ENCODE measurements at places on chromosomes 6 and 20.

DNA sequence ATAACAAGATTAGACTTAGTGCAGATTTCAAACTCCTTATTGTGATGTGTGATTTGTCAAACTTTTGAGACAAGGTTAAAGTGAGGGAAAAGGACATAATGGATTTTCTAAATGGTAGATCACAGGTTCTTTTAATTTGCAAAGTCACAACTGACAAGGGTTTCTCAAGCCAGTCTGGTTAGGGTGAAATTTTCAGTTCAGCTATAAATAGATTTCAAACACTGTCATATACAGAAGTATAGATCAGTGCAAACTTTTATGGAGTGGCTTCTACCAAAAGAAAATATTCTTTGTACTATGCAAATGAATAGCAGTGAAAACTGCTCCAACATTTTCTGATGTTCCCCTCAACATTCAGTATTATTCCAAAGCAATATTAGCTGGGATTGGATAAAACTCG lies 337.1 kb upstream of the MAN1A1 start:
- no peaks in the 10 kb centered on the region for H3K36me3 ChIP-seq
- DNase-seq = no peak
- H3K4me3 ChIP-seq = no peak overlapping the region
- H3K4me1 ChIP-seq = no peaks in the 10 kb centered on the region
- H3K27me3 ChIP-seq = no peaks in the 10 kb centered on the region
- H3K27ac ChIP-seq = no peak overlapping the region

GRCh38 chr6:56490993-56491392 lies 151.7 kb downstream of the DST start:
- no peak overlapping the region for H3K4me3 ChIP-seq
- no peaks in the 10 kb centered on the region for H3K36me3 ChIP-seq
- no peaks in the 10 kb centered on the region for H3K27me3 ChIP-seq

GRCh38 chr6:169380493-169380892 lies 126.8 kb upstream of the THBS2 start:
- H3K4me3 ChIP-seq = no peak overlapping the region
- peaks cover 14% of the 10 kb centered on the region for H3K27me3 ChIP-seq
- no peak for DNase-seq
- H3K27ac ChIP-seq = no peak overlapping the region
- no peaks in the 10 kb centered on the region for H3K36me3 ChIP-seq

GRCh38 chr20:24981790-24982189 lies 10.8 kb downstream of the APMAP start:
- peak overlapping the region; percentile 43 for H3K27ac ChIP-seq
- H3K36me3 ChIP-seq = peaks cover 64% of the 10 kb centered on the region
- no peaks in the 10 kb centered on the region for H3K27me3 ChIP-seq
- H3K4me3 ChIP-seq = no peak overlapping the region

- no peak overlapping the region for H3K4me3 ChIP-seq
- no peak overlapping the region for H3K27ac ChIP-seq
- no peaks in the 10 kb centered on the region for H3K36me3 ChIP-seq
- H3K4me1 ChIP-seq = no peaks in the 10 kb centered on the region
Observed at GRCh38 chr6:101918471-101918870, 525.0 kb downstream of the GRIK2 start.

DNA sequence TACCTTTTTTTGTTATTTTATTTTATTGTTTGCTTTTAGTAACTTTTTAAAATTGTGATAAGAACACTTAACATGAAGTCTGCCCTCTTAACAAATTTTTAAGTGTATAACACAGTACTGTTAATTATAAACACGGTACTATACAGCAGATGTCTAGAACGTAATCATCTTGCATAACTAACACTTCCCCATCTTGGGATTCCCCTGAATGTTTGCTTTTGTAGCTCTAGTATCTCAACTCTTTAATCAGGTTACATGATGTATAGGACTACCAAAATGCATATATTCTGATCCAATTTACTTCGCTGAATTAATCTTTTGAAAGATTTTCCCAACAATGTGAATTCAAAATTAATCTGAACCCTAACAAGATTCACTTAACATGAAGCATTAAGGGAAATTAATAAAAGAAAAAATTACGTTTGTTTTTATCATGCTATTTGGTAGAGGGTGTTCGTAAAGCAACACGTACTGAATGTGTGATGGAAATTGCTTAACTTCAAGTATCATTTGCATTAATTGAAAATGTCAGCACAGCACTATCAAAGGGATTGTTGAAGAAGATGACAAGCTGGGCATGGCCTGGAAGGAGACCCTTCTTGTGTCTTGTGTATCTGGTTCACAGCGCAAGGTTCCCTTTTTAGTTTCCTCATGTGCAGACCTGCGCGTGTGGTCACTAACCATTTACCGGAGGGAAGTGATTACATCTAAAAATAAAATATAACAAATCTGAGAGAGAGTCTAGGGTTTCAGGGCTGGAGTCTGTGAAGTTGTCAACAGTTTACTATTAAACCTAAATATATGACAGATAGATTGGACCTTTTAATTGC lies 15.2 kb downstream of the COL19A1 start:
- DNase-seq = no peak
- no peak overlapping the region for H3K4me3 ChIP-seq
- no peak overlapping the region for H3K27ac ChIP-seq
- H3K27me3 ChIP-seq = peaks cover 22% of the 10 kb centered on the region

GRCh38 chr20:24942679-24943078 lies 6.4 kb upstream of the CST7 start:
- no peaks in the 10 kb centered on the region for H3K27me3 ChIP-seq
- H3K27ac ChIP-seq = no peak overlapping the region
- H3K4me3 ChIP-seq = no peak overlapping the region
- DNase-seq = no peak

DNA sequence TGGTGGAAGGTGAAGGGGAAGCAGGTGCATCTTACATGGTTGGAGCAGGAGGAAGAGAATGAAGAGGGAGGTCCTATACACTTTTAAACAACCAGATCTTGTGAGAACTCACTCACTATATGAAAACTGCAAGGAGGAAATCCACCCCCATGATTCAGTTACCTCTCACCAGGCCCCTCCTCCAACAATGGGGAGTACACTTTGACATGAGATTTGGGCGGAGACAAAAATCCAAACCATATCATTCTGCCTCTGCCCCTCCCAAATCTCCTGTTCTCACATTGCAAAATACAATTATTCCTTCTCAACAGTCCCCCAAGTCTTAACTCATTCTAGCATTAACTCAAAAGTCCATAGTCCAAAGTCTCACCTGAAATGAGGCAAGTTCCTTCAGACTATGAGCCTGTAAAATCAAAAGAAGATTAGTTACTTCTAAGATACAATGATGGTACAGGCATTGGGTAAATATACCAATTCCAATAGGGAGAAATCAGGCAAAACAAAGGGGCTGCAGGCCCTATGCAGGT lies 60.5 kb downstream of the EDN1 start:
- H3K36me3 ChIP-seq = no peaks in the 10 kb centered on the region
- no peak overlapping the region for H3K27ac ChIP-seq
- DNase-seq = no peak
- no peaks in the 10 kb centered on the region for H3K4me1 ChIP-seq
- H3K27me3 ChIP-seq = no peaks in the 10 kb centered on the region
- no peak overlapping the region for H3K4me3 ChIP-seq

Data from activated CD8-positive, alpha-beta T cell treated with anti-CD3 and anti-CD28 coated beads for 36 hours (primary cell).